A172 (cell line): ENCODE measurements at places on chromosomes 1 and 21.

DNA sequence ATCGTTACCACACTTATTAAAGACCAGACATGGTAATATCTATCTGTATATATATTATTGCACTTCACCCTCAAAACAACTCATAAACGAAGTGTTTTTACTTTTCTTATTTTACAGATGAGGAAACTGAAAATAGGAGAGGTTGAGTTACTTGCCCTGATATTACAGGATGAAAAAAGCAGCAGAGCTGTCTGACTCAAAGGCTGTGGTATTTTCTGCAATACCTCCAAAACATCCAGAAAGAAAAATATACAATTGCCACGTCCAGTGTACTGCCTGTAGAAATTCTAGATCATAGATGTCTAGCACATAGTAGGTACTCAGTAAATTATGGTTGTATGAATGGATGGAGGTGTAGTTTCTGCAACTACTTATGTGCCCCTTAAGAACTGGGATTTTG, 5.2 kb upstream of the TARBP1 start:
- DNase-seq: no peak

DNA sequence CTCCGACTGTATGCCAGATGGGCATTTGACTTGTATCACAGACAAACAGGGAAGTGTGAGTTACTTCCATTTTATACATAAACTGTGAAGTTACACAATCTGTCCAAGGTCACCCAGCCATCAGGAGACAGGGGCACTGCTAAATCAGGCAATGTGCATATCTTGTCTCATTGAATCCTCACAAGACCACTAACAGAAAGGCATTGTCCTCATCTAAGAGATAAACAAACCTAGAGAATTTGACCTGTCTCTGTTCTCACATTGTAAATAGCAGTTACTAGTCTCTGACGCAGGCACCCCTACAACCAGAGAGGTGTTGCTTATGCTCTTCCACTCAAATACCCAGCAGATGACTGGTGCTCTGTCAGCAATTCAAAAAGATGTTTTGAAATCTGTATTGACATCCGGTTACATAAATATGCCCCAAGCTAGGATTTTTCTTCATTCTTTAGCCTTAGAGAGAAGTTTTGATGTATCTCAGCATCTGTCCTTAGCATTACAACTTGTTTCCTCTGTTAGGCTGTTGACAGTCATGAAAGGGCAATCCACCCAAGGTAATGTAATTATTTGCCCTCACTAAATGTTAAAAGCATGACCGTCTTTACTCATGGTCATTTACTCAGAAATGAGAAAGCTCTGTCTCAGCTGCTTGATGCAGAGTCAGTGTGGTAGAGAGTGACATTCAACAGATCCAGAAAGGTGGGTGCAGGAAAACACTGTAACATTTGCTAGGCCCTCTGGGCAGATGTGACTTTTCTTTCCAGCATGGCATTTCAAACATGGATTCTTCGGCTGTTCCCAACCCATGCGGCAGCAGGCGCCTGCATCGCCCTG, 51.9 kb upstream of the ZNF326 start:
- no peak for DNase-seq

GRCh38 chr1:18901952-18902522, 318 bp downstream of the ALDH4A1 start:
- DNase-seq: no peak

DNA sequence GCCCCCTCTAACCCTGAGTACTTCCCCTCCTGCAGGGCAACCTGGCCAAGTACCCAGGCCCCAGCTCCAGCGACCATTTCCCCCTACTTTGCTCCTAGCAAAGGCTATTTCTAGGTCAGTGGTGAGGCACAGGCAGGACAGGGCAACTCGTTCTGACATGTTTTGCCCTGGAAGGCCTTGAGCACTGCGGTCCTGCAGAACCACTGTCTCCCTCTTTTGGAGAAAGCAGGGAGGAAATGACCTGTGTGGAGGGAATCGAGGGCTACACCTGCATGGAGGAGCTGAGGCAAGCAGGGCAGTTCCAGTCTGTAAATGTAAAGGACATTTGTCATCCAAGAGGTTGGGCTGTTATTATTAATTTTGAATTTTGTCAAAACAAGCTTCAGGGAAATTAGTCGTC, 99.1 kb downstream of the PPIAL4G start:
- no peak for DNase-seq

GRCh38 chr1:41286992-41287391, 44.9 kb upstream of the SCMH1 start:
- DNase-seq: no peak

DNA sequence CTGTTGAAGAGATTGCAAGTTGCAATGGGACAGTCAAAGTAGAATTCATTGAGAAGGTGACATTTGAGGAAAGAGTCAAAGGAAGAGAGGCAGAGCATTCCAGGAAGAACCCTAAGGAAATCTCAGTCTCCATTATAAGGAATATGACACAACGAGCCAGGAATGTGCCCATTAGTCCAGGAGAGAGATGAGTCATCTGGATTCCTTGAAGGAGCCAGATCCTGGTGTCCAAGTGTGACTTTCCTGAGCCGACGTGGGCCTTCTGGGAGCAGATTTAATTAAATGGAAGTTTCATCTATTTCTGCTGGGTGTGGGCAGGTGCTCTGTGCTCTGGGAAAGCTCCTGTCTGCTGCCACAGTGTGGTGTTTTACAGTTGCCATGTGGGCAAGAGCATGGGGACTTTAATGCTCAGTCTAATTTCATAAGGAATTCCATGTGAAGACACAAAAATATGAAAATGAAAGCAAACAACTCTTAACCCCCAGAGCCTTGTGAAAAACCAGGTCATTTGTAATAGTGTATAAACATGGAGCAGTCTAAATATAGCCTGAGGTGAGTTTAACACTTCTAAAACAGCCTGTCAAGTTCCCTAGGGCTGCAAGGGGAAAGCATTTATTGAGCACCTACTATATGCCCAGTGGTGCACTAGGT, 111.4 kb upstream of the ARTN start:
- DNase-seq: peak; percentile 96

DNA sequence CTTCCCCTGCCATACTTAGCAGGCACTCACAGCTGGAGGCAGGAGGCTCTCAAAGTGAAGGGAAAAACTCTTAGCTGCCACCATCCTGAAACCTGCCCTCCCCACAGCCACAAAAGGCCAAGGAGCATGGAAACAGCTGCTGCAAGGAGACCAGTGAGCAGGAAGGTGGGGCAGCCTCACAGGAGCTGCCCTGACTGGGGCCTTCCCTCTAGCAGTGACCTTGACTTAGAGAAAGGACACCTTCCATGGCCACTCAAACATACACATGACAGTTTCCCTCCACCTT, 126.3 kb downstream of the HIVEP3 start:
- DNase-seq: no peak

DNA sequence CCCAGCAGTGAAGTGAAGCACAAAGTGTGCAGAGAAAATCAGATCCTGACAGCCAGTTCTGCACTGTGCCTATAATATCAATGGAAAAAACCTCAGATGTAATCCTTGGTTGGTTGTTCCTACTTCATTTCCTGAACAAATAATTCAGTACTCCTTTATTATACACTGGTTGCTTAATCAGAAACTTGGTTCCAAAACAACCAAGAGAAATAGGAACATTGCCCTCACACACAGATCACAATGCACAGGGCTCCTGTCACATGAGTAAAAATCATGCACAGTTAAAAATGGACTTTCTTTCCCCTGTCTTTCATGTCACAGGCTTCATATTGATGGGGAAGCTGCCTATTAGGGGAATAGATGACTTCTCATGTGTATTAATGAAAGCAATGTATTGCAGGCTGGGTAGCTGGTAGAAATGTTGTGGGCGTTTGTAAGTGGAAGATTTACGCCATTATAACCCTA, 9.7 kb downstream of the DNASE2B start:
- DNase-seq: no peak

- peak; percentile 72 for DNase-seq
Measured at GRCh38 chr1:12539705-12540579, 78.1 kb downstream of the DHRS3 start.

GRCh38 chr1:246506367-246506673, 759 bp downstream of the SMYD3 start:
- DNase-seq: no peak

DNA sequence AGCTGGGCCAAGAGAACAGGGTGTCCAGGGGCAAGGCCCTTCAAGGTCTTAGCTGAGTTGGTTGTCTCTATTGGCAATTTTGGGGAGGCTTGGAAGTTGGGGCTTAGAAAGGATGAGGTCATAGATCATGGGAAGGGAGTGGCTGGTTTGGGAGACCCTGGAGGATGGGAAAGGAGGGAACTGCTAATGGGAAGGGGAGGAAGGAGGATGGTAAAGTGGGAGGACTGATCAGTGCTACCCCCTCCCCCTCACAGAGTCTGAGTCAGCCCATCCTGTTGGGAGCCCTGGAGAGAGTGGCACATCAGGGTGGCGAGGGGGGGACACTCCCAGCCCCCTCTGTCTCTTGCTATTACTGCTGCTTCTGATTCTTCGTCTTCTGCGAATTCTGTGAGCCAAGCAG, 5.1 kb downstream of the EFNA4 start:
- DNase-seq: peak; percentile 49

- DNase-seq: no peak
Measured at GRCh38 chr1:33332357-33332789, 11.5 kb upstream of the A3GALT2 start.

- no peak for DNase-seq
Measured at GRCh38 chr21:35849144-35849543, 211.2 kb downstream of the SETD4 start.

DNA sequence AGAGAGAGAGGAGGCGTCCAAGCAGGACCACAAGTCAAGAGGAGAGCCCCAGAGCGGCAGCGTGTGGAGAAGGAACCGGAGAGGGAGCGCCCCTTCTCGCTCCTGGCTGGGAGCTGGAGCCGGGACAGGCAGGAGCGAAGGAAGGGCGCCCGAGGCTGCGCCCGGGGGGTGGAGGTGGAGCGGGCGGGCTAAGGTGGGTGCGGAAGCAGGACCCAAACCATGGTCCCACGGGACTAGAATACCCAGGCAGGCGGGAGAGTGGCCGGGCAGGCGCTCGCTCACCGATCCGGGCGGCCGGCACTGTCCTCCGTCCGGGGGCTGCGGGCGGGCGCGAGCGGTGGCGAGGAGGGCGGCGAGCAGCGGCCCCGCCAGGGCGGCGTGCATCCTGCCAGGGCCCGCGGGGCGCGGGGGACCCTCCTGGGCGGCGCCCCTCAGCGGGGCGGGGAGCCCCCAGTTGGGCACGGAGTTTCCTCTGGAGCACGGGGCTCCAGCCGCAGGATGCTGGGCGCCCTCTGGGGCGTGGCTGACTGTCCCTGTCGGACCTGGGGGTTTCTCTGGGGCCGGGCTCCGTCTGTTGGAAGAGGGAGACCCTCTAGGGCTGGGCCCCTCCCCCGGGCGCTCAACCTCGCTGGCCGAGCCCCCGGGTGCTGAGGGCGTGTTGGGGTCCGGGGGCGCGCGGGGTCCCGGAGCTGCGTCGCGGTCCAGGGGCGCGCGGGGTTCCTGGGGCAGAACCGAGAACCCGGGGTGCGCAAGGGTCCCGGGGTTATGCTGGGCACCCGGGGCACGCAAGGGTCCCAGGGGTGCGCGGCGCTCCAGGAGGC, 569 bp downstream of the TRABD2B start:
- no peak for DNase-seq

- DNase-seq: peak; percentile 46
Measured at GRCh38 chr21:41878831-41879189, 334 bp downstream of the PRDM15 start.

DNA sequence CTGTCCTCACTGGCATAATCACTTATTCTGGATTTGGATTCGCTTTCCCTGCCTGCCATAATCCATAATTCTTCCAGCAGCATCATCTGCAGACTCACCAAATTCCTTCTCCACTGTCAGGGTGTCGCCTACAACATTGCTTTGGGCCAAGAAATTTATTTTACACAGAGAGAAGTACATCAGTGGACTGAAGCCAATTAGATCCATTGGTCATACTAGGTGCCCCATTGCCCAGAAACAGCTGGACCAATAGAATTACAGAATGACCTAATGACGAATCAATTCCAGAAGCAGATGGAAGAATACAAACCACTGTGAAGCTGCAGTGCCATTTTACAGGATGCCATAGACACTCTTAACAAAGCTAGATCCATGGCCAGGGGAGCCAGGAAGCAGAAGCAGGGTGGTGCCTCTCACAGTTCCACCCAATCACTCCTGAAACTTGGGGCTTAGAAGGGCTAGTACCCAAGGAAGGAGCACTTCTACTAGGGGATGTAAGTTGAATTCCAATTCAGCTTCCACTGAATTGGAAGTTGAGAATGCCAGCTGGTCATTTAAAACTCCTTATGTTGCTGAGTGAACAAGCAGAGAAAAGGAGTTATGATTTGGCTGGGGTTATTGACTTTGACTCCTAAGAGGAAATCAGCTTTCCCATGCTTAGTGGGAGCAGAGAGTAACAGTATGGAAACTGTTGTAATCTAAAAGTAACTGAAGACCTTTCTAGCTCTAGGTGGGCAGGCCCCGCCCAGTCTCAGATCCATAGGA, 44.0 kb downstream of the EDN2 start:
- DNase-seq: no peak

GRCh38 chr1:88784551-88784950, 100.5 kb downstream of the PKN2 start:
- no peak for DNase-seq
